Left renal cortex interstitium (tissue), 4 donors: ENCODE measurements at places on chromosomes 6 and 20.

- no peak for DNase-seq
These were observed 12.2 kb downstream of the EPHA7 start for GRCh38 chr6:93407186-93407585.

DNA sequence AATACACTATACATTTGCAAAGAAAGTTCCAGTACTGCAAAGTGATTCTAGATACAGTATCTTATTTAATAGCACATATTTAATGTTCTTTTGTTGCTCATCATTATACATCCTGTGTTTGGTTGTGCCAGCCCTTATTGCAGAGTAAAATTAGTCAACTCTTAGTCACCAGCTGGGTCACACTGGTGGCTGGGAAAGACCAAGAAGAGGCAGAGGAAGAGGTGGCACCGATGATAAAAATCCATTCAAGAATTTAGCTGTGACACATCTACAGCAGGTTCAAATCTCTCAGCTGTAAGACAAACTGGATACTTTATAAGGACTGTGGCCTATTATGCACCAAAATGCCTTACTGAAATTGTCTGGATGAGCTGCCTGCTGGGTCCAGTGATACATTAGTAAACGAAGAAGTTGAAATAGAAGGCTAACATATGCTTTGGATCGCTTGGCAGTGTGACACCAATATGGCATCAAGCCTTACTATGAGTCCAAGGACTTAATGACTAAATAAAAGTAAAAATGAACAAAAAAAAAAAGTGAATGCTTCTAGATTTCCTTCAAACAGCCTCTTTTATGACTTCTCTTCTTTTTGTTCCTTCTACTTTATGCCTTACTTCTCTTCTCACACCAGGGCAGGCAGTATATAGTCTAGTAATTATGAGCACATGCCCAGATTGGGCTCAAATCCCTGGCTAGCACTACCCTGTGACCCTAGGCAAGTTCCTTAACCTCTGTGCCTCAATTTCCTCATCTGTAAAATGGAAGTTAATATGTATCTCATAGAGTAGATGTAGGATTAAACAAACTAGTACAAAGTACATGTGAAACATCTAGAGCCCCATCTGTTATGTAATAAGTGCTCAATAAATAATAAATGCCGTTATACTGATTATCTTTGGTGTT is 29.4 kb upstream of the RNF8 start:
- no peak for DNase-seq

DNA sequence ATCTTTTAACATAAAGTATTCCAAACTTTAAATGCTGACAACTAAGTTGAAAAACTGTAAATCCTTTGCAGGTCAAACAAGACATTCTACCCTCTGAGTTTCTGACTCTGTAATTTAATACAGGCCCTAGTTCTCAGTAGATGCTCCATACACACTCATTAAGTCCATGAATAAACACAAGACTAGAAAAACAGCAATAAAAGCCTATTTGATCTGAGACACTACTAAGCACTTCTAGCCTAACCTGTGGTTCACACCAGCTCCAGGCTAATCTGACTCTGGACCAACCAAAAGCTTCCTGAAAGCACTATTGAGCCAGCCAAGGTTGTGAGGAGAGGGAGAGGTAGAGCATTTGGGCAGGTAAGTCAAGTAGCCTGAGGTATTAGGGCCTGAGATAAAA is 103.9 kb downstream of the EPM2A start:
- no peak for DNase-seq

- no peak for DNase-seq
These were observed 355.4 kb downstream of the CDC5L start for GRCh38 chr6:44742828-44743372.

DNA sequence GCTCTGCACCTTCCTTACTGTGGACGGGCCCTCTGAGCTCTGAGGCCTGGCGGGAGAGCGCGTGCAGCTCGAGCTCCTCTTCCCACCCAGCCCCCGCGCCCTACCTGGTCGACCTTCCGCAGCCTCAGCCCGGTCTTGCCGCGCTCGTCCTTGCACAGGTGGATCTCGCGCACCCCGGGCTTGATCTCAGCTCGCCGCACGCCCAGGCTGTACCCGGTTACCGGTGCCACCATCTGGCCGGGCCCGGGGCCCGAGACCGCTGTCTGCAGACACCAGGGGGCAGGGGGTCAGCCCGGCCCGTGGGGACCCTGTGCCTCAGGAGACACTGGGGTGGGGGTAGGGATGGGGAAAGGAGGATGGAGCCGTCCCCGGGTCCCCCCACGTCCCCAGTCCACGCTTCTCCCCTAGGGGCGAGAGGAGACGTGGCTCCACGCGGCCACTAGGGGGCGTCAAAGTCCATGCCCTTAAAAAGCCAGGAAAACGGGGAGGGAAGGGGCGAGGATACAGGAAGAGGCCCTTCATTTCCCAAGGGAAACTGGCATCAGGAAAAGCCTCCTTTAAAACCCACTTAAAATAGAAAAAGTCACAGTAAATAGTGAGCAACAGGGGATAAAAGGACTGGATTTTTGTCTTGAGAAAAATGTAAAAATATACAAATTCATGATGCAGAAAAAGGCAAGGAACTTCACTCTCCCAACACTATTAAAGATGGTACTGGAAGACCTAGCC is 15.5 kb downstream of the SDCBP2 start:
- DNase-seq = peak; percentile 54

GRCh38 chr6:10580570-10580969 is 59.4 kb downstream of the GCNT2 start:
- DNase-seq = no peak

DNA sequence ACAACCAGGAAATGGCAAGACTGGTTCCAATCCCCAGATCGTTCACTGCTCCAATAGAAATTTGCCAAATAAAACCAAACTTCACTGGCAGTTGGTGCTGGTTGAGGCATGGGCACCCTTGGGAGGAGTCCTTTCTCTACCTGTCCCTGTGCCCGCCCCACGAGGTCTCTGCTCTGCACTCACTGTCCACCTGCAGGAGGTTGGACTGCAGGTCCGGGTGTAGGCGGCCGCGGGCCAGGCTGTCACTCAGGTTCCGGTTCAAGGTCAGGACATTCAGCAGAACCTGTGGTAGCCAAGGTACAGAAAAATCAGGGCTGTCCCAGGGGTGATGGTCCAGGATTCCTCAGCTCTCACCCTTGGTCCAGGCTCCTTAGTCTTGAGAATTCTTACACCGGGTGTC is 22.9 kb downstream of the GGT7 start:
- DNase-seq = no peak

- DNase-seq = no peak
These were observed 24.8 kb downstream of the MAFB start for GRCh38 chr20:40663991-40664880.

DNA sequence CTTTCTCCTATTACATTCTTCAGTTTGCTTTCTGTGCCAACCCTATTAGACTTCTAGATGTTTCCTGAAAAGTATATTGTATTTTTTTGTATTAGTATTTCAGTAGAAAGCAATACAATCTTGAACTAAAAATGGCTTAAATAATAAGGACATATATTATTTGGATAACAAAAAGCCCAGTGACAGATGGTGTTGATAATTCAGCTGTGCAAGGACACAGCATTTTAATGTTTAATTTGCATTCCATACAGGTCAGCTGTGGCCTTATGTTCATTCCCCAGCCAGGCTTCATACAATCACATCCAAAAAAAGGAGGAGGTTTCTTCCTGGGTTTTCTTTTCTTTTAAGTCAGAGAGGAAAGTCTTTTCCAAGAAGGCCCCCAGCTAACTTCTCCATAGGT is 236.9 kb downstream of the CD109 start:
- no peak for DNase-seq

DNA sequence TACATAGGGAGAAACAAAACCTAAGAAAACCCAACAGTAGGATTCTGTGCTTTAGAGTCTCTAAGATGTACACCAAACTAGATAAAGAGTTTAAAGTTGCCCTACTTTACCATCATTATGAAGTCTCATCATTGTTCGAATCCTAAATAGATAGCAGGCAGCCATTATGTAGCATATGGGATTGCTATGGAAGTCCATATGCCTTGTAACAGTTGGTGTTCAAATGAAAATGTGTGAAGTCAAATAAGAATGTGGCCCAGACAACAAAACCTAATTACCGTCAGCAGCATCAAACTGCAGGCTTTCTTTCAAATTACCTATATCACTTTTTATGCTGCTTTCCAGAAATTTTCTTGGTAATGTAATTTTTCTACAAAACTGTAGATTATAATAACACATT is 1380.1 kb downstream of the GRIK2 start:
- DNase-seq = no peak

- no peak for DNase-seq
These were observed 329.5 kb downstream of the PACRG start for GRCh38 chr6:163057260-163057659.

- DNase-seq = no peak
These were observed 24.0 kb downstream of the HLA-DPA1 start for GRCh38 chr6:33049323-33050013.

DNA sequence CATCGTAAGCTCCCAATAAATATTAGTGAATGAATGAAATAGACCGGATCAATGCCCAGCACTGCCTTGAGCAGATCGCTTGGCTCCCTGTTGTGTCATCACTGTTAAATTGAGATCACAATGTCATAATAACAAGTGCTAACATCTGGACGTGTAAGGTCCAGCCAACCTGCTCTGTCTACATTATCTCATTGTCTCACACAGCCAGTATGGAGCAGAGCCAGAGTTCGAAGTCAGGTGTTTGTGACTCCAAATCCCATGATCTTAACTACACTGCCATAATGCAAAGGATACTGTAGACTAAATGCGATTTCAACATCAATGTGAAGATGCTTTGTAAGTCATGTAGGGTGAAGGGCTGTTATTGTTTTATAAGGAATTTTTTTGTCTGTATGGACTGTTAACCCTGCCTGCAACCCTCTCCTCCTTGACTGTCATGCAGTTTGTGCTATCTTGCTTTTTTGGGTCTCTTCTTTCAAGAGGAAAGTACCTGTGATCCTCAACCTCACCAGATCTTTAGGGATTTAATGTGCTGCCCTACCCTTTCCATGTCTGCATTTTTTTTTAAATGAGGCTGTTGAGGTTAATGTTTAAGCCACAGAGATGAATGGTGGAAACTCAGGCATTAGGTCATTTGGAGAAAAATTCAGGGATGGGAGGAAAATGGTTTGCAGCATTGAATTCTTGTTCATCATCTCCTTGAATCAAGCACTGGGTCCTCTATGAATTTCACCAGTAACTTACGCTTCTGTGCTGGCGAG is 49.0 kb upstream of the OCSTAMP start:
- no peak for DNase-seq

GRCh38 chr6:138590796-138591709 is 91.8 kb upstream of the NHSL1 start:
- DNase-seq = no peak

- DNase-seq = no peak
These were observed 3.8 kb downstream of the MEP1A start for GRCh38 chr6:46796848-46797580.

DNA sequence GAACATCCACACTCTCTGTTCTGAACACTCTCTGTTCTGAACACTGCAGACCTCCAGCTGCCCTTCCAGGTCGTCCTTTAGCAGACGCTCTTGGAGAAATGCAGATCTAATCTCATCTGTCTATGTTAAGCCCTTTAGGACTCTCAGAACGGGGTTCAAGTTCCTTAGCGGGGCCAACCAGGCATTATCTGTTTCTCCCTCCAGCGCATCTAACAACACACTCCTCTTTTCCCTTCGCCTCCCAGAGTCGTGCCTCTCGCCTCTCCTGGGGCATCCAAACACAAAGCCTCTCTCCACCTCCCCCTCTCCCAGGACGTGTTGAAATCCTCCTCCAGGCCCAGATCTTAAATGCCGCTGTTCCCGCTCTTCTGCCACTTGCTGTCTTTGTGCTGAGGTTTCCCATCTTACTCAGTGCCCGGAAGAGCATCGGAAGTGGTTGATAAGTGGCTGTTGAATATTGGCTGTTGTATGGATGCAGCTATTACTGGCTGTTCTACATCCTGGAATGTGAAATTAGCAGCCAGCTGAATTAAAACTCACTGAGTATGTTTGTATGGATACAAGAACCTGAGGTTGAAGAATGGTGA is 108.4 kb upstream of the GGTLC1 start:
- no peak for DNase-seq
